ENCODE measurements at places on chromosomes 5 and 9.

DNA sequence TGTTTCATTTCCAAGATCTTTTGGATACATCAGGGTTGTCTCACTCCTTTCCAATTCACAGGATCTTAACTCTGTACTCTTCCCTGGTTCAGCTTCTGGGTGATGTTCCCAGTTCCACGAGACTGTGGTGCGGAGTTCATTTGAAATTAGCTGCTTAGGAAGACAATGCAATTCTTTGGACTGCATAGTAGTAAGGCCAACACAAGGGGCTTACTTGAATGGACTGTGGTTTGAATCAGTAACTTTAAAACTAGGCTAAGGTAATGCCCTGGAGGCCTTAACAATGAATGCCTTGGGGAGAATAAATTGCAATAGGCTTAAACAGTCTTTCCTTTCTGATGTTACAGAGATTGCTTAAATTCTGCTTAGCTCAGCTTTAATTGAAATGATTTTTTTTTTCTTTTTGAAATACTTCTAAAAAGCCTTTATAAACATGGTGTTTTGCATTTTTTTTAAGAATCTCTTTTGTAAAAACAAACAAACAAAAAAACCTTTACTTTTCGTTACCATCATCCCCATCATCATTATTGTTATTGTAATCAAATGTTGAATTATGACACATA is 133.8 kb upstream of the MEF2C start:
- DNase-seq = no peak

- no peak for DNase-seq
Measured at GRCh38 chr5:98349990-98350365, 423.5 kb upstream of the RGMB start.

GRCh38 chr9:18910916-18911315 is 122.1 kb downstream of the SAXO1 start:
- DNase-seq = peak; percentile 74

DNA sequence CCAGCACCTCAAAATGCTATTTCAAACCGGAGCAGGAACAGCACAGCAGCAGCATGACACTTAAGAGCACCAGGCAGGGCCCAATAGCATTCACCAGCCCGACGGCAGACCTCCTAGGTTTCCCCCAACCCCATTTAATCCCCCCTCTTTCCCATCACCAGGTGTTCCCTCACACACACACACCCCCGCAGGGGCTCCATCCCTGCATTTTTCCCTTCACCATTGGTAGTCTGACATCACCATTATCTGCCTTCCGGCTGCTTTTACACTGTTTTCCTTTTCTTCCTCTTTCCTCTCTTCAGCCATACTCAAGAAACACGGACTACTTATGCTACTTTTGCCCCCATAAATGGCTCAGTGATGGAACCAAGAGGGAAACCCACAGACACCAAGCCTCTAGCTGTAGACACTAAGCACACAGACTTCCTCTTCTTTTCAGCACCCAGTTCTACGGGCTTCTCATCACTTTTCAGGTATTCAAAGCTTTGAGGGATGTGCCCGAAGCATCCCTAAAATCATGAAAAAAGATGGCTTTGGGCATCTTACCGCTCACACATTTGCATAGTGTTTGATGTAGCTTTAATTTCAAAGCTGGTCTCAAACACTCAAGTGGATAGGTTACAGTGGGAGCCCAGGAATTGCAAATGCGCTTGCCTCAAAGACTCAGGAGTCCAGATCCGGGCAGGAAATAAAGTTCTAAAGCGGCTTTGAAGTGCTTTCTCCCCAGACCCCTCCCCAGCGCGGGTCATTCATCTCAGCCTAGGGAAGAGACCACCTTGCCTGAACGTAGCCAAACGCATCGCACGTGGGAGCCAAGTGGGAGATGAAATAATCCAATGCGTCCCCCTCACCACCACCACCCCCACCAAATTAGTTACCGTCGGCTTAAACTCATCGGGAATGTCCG is 141.5 kb downstream of the TSSK1B start:
- DNase-seq = no peak

DNA sequence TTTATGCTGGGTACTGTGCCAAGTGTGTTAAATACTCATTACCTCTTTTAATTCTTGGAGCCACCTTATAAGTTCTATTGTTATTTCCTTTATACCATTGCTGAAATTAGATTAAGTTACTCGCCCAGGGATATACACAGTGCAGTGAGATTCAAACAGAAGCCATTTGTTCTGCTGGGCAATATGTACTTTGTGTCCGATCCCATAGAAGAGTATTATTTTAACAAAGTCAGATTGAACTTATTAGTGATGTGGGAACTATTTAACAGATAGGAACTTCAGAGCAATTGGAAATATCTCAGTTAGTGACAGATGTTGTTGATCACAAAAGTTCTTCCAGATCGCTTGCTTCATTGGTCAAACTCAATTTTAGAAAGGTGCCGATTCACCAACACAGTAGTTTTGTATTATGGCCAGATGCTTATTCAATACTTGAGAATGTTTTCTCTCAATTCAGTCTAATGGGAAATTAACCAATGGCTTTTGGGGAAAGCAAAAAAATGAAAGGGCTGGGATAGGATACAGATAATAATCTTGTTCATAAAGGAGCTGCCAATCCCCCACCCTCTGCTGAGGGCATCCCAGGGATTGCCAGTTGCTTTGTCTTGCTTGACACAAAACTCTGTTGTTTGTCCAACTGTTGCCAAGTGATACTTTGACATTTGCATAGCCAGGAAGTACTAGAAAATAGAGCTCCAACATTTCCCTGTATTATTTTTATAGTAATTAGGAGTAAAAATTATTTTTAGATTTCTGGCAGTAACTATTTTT is 94.8 kb upstream of the SEMA6A start:
- DNase-seq = no peak

DNA sequence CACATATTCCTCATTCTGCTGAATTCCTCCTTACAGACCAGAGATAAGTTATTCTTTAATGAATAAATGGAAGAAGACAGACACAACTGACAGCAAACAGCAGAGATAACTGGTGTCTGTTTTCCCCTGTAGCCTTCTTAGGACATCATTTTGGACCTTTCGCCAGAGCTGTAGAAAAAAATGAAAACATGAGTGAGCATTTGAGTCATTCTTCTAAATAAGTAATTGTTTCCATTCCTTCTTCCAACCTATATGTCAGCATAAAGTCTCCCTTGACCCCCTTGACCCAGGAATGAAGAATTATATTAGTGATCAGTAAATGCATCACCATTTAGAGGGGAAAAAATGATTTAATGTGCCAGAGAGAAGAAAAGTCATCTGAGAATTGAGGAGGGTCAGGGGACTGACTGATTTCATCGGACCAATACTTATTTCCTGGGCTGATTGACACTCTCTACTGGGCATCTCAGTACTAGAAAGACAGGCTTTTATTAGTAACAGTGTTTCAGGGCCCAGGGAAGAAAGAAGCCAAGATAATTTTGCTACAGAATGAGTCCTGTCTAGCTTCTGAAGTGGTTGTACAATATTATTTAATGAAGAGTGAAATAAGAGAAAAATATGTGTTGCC is 597.0 kb downstream of the PSAT1 start:
- DNase-seq = no peak

DNA sequence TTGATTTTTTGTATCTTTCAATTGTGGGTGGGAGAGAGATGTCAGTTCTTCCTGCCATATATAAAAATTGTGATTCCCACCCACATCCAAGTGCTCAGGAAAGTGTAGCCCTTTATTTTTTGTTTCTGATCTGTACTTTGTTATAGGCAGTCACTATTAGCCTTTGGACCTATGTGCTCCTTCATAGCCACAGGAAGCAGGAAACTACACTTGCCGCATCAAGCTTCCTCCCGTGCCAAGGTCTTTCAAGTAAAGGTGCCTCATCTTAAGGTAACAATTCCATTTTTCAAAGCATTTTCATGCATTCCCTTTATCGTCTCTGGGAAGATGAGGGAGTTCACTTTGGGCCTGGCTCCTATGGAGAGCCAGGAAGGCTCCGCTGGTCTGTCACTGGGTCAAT is 339.0 kb downstream of the DIRAS2 start:
- no peak for DNase-seq

- DNase-seq = no peak
Measured at GRCh38 chr9:129382281-129383018, 204.4 kb upstream of the IER5L start.

DNA sequence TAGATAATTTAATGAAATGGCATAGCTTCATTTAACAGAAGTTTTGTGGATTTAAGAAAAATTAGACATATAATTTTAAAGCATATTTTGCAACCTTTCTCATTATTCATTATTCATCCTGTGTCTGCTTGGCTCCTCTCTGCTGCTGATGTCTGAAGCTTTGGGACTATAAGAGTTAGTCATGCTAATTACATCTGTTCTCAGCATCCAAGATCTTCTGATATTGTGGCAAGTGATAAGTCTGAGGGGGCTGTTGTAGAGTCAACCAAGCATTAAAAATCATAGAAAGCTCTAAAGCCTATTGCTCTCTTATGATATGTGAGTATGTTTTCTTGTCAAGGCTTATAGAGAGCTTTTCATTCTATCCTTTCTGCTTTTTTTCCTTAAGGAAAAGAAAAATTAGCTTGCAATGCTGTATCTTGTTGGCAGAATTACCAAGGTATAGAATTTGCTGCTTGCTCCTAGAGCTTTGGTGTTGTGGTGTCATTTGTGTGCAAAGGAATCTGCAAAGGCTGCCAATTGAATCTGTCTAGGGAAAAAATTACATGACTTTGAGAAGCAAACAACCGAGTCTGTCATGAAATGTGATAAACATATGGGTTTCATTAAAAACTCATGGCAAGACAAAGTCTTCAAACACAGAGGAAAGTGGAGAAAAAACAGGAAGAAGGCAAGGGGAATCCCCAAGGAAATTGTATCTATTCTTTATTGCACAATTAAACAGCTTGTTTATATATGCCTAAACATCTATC is 156.1 kb upstream of the DAB2 start:
- no peak for DNase-seq

GRCh38 chr9:116112236-116112635 is 41.4 kb upstream of the PAPPA start:
- DNase-seq = no peak

DNA sequence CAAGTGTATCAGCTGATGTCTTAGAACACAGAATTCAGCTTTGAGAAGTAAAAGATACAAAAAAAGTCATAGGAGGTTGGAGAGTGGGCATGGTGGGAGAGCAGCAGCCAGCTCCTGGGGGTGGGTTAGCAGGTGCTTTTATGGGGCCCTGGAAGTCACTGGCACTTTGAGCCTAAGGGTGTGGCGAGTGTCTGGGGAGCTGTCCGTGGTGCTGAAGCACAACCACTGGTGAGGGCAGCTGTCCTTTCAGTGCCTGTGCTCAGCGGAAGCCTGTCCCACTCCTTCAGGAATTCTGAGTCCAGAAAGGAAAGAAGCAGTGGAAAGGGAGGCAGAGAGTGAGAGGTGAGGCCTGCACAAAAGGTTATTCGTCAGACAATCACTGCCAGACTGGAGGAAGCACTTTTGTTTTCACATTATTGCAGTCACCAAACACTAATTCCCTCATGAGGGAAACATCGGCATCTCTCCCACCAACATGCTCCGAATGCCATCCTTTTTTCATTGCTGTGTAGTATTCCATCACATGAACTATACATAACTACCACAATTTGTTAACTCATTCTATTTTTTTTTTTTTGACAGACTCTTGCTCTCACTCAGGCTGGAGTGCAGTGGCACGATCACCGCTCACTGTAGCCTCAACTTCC is 59.4 kb upstream of the RAPGEF1 start:
- DNase-seq = no peak

DNA sequence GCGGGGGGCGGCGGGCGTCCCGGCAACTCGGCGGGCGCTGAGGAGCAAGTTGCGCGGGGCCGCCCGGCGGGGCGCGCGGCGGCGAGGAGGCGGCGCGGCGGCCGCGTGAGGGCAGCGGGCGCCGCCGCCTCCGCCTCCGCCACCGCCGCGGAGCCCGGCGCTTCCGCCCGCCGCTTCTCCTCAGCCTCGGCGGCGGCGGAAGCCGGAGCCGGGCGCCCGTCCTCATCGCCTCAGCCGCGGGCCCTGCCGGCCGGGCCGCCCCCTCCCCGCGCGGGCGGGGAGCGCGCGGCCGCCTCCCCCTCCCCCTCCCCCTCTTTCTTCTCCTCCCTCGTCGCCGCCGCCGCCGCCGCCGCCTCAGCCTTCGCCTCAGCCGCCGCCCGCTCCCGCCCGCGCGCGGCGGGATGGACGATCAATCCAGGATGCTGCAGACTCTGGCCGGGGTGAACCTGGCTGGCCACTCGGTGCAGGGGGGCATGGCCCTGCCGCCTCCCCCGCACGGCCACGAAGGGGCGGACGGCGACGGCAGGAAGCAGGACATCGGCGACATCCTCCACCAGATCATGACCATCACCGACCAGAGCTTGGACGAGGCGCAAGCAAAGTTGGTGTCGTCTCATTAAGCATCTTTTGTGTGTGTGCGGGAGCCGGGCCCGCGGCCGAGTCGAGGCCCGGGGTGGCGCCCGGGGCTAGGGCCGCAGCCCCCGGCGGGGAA is at the start of gene PBX3:
PBX3 (plus strand) TSS at position 321 of the 712 bp plus-strand sequence.
- peak; percentile 66 for DNase-seq

GRCh38 chr5:149735066-149735465 is 5.0 kb downstream of the PPARGC1B start:
- no peak for DNase-seq

GRCh38 chr9:136290508-136291000 is 13.3 kb downstream of the CCDC187 start:
- no peak for DNase-seq

- DNase-seq = no peak
Measured at GRCh38 chr5:176735383-176736265, 74.7 kb upstream of the UNC5A start.

- DNase-seq = peak; percentile 77
Measured at GRCh38 chr9:33233626-33234342, 6.2 kb upstream of the SPINK4 start.

DNA sequence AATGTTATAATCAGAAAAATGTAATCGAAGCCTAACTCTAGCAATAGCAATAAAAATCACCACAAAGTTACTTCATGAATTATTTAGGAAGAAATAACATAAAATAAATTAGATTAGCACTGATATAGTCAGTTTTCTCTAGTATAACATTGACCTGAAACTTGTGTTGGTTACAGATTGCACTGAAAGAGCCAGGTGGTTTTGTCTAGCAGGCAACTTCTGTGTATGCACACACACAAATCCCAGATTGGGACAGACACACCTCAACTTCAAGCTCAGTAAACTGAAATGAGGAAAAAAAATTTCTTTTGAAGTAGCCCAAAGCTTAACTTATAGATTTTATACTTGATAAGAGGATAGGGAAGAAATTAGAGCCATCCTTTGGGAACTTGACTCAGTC is 129.3 kb downstream of the EFNA5 start:
- no peak for DNase-seq

GRCh38 chr5:5788793-5789192 is 366.3 kb downstream of the ICE1 start:
- DNase-seq = no peak

DNA sequence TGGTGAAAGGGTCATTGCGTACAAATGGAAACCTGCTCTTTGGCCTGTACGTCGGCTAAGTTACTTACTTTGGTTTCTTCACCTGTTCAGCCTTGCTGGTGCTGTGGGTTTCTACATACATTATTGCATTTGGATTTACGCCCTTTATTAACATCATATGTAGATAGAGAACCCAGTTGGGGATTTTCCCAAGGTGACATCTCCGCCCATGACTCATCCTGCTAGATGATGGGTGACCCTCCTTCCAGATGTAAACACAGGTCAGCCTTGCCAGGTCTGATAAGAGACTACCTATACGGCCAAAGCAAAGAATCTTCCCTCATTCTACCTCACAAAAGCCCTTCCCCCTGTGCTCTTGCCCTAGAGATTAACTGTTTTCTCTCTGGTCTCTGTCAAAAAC is 360.9 kb downstream of the KDM4C start:
- DNase-seq = no peak

GRCh38 chr5:2718115-2718514 is 33.4 kb downstream of the IRX2 start:
- no peak for DNase-seq

GRCh38 chr5:19874811-19875210 is 113.2 kb downstream of the CDH18 start:
- no peak for DNase-seq

GRCh38 chr5:108528655-108529054 is 146.8 kb upstream of the FBXL17 start:
- no peak for DNase-seq
